CMK (cell line): ENCODE measurements at places on chromosomes 6 and 20.
A peak's percentile ranks its signal among the peaks of the same experiment; 100 is the strongest.

DNA sequence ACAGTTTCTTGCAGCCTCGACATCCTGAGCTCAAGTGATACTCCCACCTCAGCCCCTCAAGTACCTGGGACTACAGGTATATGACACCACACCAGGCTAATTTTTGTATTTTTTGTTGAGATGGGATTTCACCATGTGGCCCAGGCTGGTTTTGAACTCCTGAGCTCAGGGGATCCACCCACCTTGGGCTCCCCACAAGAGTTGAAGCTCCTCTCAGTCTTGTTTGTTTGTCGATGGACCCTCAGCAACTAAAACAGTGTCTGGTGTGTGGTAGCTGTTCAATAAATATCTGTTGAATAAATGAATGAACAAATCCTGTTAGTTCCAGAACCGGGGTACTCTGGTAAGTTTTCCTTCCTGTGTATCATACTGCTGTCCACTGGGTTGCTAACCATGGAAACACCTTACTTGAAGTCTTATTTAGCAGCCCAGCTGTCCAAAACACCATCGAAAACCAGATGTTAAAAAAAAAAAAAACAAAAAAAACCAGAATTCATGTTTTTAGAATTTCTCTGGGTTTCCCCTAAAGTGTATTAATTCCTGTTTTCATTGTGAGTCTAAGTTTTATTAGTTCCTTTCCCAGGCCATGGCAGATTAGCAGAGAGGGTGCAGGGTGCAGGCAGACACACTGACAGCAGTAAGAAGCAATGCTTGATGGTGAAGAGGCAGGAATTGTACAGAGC is 7.8 kb upstream of the EZR start:
- no peak for DNase-seq

DNA sequence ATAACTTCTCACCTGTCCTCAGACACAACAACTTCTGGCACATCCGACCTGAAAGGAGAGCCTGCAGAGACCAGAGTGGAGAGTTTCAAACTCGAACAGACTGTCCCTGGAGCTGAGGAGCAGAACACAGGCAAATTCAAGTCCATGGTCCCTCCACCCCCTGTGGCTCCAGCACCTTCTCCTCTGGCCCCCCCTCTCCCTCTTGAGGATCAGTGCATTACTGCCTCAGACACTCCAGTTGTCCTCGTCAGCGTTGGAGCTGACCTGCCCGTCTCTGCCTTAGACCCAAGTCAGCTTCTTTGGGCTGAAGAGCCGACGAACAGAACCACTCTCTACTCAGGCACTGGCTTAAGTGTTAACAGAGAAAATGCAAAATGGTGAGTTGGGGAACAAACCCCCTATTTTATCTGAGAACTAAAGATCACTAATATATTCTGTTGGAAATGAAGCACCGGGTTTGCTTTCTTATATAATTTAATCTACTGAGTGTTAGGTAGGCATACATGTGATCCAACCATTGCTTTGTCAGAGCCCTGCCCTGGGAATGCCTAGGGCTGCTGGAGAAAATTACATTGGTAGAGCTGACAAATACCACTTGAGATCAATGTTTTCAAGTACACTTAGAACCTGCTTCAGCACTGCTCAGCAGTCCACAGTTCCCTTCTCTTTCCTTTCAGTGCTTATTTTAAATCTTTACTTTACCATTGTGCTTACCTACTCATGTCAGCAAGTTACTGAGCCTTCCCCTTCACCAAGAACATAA is 77.5 kb upstream of the LTV1 start:
- no peak for DNase-seq

- no peak for DNase-seq
These were observed 149.1 kb downstream of the RIMS1 start for GRCh38 chr6:72035486-72035885.

- DNase-seq = no peak
These were observed 160.9 kb downstream of the DTNBP1 start for GRCh38 chr6:15501826-15502445.

- DNase-seq = no peak
These were observed 70.6 kb upstream of the PHACTR1 start for GRCh38 chr6:12645941-12646340.

- DNase-seq = no peak
These were observed 30.9 kb upstream of the SLC24A3 start for GRCh38 chr20:19181552-19181951.

DNA sequence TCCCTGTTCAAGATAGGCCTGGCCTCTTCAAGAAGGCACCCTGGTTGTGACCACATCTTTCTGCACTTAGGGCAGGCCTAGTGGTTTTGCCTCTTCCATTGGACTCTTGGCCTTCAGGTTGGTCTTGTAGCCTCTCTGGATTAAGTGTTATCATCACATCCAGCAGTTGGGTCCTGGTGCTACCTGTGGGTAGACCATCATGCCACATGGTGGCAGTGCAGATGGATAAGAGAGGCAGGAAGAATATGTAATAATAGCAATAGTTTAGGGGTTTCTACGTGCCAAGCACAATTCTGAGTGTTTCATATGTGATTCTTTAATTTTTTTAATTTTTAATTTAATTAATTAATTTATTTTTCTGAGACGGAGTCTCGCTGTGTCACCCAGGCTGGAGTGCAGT is 28.5 kb upstream of the SNRPB2 start:
- DNase-seq = no peak

- no peak for DNase-seq
These were observed 8.9 kb upstream of the ERVFRD-1 start for GRCh38 chr6:11120271-11121005.

DNA sequence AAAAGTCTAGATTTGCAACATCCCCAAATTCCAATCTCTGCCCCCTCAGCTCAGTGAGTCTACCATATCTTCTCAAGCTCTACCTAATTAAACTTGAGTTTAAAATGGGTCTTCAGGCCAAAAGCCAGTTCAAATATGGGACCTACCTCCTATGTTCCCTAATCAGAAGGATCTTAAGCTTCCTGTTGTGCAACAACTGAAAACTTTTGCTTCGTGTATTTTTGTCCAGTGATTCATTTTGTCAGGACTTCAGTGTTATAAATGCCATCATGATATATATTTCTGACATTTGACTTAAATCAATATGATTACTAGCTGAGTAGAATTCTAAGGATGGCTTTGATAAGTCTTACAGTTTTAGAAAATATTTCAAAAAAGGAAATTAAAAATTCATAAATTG is 622.6 kb upstream of the PTCHD4 start:
- DNase-seq = no peak

DNA sequence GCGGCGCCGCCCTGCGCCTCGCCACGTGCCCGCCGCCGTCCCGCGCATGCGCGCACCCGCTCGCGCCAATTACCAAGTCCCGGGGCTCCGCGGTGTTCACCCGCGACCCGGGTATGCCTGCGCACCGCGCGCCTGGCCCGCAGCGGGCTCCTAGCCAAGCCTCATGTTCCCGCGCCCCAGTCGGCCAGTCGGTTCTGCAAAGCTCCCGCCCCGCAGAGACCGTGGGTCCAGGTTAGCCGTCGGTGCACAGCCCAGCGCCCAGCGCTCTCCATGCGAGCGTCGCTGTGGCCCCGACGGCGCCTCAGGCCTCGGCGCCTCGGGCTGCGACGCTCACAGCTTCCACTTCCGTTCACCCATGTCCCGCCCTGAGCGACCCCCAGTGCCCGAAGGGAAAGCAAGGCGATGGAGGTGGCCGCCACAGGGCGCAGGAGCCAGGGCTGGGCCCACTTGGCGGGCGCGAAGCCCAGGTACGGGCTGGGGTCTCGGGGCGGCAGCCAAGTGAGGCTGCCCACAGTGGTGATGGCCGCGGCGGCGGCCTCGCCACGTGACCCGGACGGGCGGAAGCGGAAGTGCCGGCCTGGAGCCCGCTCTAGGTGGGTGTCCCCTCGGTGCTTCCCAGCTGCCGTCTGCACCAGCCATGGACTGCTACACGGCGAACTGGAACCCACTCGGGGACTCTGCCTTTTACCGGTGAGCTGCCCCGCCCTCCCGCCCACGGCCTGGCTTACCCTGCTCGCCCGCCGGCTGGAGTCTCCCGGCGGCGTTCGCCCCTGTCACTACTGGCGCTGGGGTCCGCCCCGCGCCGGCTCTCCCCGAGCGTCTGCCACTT is at the start of the genes PCED1A and VPS16:
Gene PCED1A, minus strand, starts transcription at position 518 of the 829 bp plus-strand sequence. CDS start 743 bp downstream, outside the sequence.
Gene VPS16, plus strand, starts transcription at position 608 of the 829 bp plus-strand sequence. Its CDS starts 30 bp downstream, at position 638.
- DNase-seq = peak; percentile 83

DNA sequence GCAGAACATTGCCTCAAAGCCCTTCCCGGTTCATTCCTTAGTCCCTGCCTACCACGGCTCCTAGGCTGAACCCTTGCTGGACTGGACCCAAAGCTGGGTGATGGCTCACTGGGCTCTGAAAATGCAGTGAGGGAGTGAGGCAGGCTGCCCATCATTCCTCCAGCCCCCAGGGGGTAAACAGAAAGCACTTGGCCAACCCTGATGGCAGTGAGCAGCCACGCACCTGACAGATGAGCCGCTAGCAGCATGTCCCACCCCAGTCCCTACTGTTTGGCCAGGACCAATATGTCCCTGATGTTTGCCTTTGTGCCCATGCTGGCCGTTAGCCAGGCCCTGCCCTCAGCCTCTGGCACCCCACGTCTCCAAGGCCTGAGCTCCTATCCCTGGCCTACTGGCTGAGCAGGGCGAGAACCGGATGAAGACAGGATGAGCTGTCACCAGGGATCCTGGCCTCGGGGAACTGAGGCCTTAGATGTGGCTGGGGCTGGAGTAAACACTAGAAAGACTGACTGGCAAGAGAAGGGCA is 19.4 kb upstream of the BAK1 start:
- DNase-seq = no peak

DNA sequence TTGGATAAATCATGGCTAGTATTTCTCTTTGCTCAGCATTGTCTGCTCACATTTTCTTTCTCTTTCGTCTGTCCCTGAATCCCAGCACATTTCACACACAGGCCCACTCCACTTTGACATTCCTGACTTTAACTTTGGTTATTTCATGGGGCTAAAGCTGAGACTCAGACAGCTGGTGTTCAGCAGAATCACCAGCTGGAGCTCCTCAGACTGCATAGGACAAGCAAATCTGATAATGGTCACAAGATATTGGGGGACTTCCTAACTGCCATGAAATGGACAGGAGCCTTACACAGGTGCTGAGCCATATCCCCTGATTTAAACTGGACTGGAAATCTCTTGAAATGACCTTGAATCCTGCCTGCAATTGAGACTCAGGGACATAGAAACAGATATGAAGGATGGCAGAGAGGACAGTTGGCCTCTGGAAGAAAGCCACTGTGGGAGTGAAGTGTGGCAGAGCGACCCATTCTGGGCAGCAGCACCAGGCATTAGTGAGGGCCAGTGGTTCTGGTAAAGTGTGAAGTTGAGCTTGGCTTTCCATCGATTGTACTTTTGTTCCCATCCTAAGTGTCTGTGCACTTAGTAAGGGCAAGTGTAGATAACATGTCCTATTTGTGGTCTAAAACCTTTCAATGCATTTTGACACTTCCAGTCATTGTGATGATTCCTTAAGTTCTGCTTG is 10.0 kb upstream of the IFNGR1 start:
- DNase-seq = no peak

- DNase-seq = no peak
These were observed 30.6 kb upstream of the FOXC1 start for GRCh38 chr6:1579096-1579495.

GRCh38 chr6:26097268-26097875 is 10.1 kb downstream of the HFE start:
- DNase-seq = peak; percentile 48

DNA sequence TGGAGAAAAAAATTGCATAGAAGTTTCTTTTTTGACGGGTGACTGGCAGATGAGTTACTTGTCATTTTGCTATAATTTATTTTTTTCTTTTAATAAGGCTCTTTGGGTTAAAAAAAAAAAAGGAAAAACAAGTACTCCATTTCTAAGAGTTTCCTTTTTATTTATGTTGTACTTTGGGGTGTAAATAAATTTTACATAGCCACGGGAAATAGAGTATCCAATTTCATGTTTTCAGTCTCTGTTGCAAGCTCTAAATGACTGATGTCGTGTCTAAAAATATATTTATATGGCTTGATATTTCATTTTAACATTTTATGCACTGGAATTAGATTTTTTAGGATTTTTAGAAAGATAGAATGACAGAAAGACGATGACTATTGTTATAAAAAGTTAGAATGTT is 3.4 kb downstream of the EYA4 start:
- DNase-seq = no peak

GRCh38 chr6:7424967-7425807 is 35.6 kb downstream of the RIOK1 start:
- no peak for DNase-seq

DNA sequence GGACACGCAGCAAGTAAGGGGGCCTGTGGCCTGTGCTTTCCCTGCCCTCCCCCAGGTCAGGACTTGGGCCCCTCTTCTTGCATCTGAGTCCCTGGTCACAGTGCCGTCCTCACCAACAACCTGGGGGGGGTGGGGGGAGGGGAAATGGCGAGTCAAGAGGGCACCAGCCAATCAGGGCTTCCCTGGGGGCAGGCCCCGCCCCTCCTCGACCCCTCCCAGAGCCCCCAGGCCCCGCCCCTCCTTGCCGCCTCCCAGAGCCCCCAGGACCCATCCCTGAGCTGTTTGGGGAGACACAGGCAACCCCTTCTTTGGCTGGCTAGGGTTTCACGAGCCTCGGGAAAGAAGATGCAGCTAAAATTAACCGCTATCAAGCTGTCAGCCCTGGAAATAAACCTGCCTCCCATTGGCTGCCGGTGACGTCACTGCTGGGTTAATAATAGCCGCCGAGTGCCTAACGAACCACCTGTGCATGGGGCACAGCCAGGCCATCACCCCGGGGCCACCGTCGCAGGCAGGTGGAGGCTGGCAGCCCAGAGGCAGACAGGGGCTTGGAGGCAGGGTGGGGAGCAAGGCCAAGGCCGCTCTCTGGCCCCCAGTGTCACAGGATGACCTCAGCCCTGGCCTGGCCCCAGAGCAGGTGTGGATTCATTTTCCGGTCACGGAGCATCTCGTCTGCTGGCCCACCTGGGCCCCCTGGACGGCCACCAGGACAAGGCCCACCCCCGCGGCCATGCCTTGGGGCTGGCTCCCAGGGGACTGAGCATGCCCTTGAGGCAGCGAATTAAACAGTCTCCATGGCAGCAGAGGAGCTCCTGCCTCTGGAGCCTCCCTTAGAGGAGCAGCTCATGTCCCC is 3.2 kb upstream of the EEF1A2 start:
- no peak for DNase-seq

DNA sequence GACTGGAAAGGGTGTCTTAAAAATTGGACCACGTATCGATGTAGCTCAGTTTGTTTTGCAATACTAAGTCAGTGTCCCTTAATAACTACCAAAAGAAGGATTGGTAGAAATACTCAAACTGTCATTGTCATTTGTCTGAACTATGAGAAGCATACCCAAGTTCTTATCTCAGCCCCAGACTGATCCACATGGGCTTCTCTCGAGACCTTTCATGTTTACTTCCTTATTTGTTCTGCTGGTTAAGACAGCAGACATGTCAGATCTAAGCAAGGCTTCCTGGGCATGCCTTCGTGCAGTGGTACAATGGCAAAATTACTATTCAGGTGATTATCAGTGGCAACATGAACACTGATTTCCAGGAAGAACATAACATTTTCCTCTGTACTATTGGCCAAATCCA is 211.1 kb upstream of the PHACTR1 start:
- no peak for DNase-seq
